ENCODE measurements at places on chromosomes 2 and 18.

DNA sequence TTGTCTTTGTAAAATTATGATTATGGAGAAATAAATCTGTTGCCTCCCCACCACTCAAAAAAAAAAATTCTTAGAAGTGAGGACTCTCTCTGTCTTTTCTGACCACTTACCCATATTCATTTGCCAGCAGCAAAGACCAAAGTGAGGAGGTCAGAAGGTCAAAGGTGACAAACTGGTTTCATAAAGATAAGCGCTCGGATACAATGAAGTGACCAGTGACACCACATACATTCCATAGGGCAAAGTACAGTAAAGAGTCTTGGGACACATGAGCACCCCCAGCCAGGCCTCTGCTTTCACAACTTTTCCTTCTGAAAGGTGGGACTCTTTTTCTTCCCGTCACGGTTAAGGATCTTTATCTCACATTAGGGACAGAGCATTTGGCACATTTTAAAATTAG lies 75.9 kb upstream of the TCF4 start:
- no peak for DNase-seq

- DNase-seq, result no peak
These were observed 14.8 kb upstream of the DTNA start for GRCh38 chr18:34695310-34695709.

DNA sequence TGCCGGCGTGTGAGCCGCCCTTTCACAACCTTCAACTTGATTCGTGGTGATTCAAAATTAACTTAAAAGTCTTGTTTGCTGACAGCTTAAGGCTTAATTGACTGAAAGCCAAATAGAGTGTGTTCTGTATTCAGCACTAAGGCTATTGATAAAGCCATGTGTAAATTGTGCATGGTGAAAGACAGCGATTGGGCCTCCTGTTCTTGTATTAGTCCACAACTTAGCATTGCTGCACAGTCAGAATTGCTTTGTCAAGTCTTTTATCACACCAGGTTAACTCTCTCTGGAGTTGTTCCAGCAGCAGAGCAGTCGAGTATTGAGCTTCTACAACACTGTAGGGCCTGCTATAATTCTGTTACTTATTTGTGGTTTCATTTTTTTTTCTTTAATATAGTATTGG lies 210.1 kb downstream of the WDR7 start:
- DNase-seq, result no peak

- no peak for DNase-seq
These were observed 3.2 kb downstream of the TBC1D8 start for GRCh38 chr2:101147971-101148370.

GRCh38 chr18:13660510-13660909 lies 65.8 kb downstream of the FAM210A start:
- DNase-seq, result no peak

GRCh38 chr2:157901325-157901724 lies 25.2 kb upstream of the ACVR1 start:
- no peak for DNase-seq

DNA sequence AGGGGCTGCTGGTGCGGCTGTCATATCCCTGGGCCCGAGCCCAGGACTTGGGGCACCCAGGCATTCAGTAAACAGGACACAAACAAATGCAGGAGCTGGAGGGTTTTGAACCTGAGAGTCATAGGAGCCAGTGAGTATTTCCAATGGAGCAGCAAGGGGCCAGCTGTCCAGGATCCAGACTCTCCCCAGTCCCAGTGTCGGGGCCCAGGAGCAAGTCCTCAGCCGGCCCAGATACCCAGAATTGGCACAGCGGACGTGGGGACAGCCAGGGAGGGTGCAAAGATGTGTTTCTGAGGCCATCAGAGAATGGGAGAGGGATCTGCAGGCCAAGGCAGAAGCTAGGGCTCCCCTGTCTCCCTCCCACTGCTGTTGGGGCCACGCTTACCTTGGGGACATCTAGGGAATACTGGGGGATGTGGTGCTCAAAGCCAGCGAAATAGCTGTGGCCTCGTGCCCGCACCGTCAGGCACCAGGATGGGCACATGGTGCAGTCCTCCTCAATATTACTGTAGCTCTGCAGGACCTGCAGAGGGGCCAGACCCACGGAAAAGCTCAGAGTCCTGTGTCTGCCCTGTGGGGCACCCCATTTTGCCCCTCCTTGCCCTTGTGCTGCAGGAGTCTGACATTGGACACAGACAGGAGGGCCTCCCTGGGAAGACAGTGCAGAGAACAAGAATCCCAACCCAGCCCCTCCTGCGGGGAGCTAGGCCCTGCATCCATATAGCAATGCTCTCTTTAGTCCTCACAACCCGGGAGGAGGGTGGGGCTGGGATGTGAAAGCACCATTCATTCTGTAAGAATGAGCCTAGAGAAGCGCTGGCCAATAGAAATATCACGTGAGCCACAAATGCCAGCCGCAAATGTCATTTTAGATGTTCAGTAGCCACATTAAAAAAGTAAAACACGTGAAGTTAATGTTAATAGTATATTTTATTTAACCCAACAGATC lies 15.4 kb downstream of the CFAP65 start:
- DNase-seq, result no peak

DNA sequence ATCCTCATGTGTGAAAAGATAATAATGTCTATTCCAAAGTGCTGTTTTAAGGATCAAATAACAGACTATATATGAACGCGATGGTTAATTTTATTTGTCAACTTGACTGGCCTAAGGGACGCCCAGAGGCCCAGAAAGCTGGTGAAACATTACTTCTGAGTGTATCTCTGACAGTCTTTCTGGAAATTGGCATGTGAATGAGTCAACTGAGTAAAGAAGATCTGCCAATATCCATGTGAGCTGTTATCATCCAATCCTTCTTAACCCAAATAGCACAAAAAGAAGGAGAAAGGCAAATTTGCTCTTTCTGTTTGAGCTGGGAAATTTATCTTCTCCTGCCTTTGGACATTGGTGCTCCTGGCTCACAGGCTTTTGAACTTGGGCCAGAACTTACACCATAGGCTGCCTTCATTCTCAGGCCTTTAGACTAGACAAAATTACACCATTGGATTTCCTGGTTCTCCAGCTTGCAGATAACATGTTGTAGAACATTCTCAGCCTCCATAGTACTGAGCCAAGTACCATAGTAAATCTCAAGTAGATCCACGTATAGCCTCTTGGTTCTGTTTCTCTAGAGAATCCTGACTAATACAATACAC lies 114.7 kb upstream of the DOCK10 start:
- no peak for DNase-seq

- DNase-seq, result no peak
These were observed 132.1 kb downstream of the GBX2 start for GRCh38 chr2:236036045-236036444.

- no peak for DNase-seq
These were observed 569 bp downstream of the TMX3 start for GRCh38 chr18:68714366-68714711.

DNA sequence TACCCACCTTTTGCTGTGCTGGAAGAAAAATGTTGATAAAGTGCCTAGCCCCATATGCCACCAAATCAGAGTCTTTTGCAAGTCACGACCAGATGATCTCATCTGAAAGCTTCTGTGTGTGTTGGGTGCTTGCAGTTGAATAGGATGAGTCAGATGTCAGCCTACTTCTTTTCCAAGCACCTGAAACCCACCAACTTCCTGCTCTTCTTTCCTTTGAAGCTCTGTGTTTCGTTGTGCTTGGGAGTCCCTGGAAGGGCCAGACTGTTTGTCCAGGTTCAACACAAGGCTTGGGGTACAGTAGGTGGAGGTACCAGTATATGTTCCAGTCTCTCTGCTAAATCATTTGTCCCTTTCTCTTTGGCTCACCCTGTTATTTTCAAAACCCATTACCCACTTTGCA lies 36.8 kb upstream of the LCLAT1 start:
- DNase-seq, result no peak
